Panc1 (cell line): ENCODE measurements at places on chromosomes 7 and 10. TPM values are rescaled to one million over a fixed set of nuclear protein-coding genes. Genes with fewer than 3 reads are reported as not detected.

DNA sequence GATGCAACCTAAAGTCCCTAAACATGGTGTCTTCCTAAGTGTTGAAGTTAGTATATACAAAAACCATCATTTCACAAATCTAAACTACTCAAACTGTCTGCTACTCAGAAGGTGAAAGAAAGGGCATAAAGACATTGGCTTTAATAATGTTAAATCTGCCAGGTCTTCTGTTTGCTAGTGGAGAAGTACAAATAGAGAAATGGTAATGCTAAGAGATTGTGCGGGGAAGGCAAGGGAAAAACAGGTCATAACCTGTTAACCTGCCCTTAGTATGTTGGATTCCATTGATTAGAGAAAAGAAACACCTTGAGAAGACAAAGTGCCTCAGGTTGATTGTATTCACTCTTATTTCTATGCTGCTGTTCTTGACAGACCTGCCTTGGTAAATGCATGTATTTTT lies 80.3 kb downstream of the CALD1 start:
- DNase-seq = no peak

- no peak for DNase-seq
Observed at GRCh38 chr10:110511734-110512449, 14.2 kb downstream of the DUSP5 start.

DNA sequence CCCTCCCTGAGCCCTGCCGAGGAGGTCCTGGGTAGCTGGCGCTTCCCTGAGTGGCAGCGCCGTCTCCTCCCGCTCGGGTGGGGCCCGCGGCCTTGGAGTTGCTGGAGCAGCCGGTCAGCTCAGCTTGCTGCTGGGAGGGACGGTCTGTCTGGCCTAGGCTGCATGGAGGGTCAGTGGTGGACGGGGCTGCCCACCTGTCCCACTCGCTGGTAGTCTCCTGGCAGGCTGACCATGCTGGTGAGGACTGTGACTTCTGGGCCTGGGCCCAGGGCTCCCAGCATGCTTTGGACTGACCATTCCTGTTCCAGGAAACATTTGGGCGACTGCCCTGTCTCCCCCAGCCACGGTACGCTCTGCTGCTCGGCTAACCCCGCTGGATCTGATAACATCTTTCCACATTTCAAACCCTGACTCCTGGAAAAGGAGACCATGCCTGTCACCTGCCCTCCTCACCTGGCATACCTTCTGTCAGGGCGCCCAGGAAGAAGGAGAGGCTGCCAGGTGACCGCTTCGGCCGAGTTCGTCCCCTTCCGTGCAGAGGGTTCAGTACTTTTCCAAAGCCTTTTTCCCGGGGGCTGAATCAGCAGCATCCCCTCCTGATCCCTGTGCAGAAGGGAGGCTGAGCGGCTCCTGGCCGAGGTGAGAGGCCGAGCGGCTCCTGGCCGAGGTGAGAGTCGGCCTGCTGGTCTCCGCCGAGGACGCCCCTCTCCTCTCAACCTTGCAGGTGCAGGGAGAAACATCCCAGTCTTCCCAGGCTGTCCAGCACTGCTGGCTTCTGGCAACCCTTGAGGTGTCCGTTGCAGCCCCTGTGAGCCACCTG lies 43.4 kb downstream of the FAM20C start:
- DNase-seq = no peak

HKDC1 gene
- total RNA-seq = 1.1 TPM

- no peak for DNase-seq
Observed at GRCh38 chr7:158469396-158470051, 118.1 kb downstream of the PTPRN2 start.

EPO gene
- total RNA-seq = not detected

TYSND1 gene
- total RNA-seq = 39.3 TPM

- peak; percentile 69 for DNase-seq
Observed at GRCh38 chr10:69874449-69874848, 72.7 kb downstream of the COL13A1 start.

GRCh38 chr10:99339077-99339476 lies 9.9 kb downstream of the CNNM1 start:
- no peak for DNase-seq

ARHGEF5 gene
- 37.1 TPM for total RNA-seq

ATP6V0A4 gene
- 0.15 TPM for total RNA-seq

DNA sequence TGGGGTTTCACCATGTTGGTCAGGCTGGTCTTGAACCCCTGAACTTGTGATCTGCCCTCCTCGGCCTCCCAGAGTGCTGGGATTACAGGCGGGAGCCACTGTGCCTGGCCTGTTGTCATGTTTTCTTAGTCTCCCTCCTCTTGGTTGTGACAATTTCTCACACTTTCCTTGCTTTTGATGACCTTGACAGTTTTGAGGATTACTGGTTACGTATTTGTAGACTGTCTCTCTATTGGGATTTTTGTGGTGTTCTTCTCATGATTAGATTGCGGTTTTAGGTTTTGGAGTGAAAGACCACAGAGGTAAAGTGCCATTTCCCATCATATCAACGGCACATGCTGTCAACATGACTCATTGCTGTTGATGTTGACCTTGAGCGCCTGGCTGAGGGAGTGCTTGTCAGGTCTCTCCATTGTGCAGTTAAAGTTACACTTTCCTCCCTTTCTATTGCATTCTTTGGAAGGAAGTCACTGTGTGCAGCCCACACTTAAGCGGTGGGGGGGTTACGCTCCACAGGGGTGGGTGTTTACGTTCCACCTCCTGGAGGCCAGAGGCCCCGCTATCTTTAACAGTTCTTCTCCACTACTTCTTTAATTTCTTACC lies 10.8 kb downstream of the NEURL1 start:
- no peak for DNase-seq

IFIT1B gene
- not detected for total RNA-seq

ADCYAP1R1 gene
- not detected for total RNA-seq

DNA sequence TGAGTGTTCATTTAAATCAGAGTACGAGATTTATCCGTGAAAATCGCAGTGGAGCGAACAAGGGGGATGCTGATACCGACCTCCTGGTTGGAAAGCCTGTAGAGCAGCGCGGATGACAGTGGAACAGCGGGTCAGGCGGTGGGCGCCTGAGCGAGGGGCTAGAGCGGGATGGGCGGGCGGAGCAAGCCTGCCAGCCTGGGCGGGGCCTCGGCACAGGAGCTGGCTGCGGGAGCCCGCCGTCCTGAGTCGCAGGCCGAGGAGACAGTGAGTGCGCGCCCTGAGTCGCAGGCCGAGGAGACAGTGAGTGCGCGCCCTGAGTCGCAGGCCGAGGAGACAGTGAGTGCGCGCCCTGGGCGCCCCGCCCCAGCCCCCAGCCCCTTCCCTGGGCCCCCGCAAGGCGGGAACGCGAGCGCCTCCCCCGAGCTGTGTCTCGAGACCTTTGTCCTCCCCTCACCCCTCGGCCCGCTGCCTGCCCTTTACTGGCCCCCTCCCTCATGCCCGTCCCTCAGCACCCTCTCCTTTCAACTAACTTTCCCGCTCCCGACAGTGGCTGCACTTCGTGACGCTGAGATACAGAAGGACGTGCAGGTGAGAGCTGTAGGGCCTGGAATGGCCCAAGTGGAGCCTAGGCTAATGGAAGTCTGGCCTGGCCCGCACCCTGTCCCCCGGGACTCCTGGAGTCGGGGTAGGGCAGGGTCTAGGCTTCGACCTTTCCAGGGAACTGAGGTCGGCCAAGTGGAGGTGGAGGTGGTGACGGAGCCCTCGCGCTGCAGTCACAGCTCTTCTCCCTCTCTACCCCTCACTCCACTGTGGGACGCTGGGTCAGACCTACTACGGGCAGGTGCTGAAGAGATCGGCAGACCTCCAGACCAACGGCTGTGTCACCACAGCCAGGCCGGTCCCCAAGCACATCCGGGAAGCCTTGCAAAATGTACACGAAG lies at the start of gene AS3MT:
TSS of gene AS3MT (plus strand) at position 213 of the 941 bp plus-strand sequence. CDS start at position 336, 123 bp downstream.
- no peak for DNase-seq

HYAL4 gene
- not detected for total RNA-seq

- no peak for DNase-seq
Observed at GRCh38 chr10:97157578-97158095, 28.1 kb downstream of the SLIT1 start.

DNA sequence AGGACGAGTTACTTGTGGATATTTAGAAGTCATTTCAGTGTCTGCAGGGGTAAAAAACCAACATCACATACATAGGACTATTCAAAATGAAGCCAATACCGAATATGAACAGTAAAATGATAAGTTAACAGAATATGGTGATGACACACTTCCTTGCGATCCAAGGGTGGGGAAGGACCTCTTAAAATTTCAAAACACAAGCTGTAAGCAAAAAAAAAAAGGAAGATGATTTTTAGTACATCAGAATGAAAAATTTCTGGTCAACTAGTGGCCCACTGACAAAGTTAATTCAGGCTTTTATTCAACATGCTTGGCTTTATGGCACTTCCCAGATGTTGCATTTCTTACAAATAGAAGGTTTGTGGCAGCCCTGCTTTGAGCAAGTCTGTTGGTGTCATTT lies 19.0 kb upstream of the GALNTL5 start:
- no peak for DNase-seq

DNA sequence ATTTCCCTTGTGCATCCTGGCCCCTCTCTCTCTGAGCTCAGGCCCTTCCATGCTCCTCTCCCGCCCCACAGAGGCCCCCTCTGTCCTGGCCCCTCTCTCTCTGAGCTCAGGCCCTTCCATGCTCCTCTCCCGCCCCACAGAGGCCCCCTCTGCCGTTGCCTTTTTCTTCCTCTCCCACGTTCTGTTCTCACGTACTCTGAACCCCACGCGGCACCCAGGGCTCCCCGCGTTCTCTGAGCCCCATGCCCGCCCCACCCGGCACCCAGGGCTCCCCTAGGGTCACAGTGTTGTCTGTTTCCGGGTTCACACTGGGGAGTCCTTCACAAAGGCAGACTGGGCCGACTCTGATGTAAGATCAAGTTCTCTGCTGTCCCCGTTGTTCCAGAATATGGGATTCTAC lies 336.8 kb downstream of the DNAJB6 start:
- DNase-seq = no peak

DNA sequence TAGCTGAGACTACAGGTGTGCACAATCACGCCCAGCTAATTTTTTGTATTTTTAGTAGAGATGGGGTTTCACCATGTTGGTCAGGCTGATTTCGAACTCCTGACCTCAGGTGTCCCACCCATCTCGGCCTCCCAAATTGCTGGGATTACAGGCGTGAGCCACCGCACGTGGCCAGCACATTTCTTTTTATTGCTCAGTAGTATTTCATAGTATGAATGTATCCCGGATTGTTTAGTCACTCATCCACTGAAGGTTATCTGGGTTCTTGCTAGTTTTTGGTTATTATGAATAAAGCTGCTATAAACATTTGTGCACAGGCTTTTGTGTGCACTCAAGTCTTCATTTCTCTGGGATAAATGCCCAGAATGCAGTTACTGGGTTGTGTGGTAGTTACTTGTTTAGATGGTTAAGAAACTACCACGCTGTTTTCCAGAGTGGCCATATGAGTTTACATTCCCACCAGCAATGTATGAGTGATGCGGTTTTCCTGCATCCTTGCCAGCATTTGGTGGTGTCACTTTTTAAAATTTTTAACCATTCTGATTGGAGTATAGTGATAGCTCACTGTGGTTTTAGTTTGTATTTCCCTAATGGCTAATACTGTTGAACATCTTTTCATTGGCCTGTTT lies 275.8 kb upstream of the LYZL1 start:
- DNase-seq = no peak

GDF2 gene
- total RNA-seq = not detected

DNA sequence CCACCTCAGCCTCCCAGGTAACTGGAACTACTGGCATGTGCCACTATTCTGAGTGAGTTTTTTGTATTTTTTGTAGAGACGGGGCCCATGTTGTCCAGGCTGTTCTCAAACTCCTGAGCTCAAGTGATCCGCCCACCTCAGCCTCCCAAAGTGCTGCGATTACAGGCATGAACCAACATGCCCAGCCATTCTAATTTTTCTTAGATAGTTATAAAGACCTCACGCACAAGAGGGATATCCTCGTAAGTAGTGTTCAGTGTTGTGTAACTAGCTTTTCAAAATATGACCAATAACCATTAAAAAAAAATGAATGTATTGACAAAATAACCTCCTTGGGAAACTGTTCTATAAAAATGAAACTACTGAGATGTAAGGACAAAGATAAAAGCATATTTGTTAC lies 90.5 kb upstream of the FERD3L start:
- no peak for DNase-seq

GNAT3 gene
- total RNA-seq = not detected

DNA sequence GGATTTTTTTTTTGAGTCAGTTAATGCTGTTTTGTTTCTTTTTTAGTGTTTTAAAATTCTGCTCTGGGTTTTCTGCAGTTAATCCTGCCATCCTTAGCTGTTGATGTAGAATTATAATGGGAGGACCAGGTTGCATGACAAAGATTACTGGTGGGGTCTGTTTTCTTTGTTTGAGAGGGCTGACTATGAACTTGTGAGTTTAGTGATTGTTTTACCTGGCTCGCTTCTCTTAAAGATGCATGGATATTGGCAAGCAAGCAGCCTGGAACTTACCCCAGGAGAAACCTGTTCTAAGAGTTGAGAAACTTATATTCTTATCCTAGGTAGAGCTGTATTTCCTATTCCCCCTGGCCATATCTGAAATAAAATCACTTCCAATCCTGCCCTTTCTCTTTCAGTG lies 727.8 kb downstream of the GRM8 start:
- no peak for DNase-seq

ABCB8 gene
- total RNA-seq = 49.8 TPM

WDR11 gene
- 59.3 TPM for total RNA-seq

DNA sequence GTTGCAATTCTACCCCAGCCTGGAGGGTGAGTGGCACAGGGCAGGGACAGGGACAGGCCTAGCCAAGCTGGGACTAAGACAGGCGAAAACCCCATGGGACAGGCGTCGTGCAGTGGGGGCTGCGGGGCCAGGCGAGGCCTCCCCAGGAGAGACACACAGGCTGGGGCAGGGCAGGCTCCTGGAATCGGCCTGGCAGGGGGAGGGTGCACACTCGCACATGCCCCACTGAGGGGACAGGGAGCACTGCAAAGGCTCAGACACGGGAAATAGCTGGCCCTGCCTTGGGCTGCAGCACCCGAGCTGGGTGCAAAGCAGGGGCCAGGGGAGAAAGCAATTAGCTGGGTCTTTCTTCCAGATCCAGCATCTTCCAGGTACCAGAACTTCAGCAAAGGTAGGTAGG lies 10.4 kb downstream of the LAT2 start:
- DNase-seq = no peak

SPACDR gene
- 1.5 TPM for total RNA-seq

DNA sequence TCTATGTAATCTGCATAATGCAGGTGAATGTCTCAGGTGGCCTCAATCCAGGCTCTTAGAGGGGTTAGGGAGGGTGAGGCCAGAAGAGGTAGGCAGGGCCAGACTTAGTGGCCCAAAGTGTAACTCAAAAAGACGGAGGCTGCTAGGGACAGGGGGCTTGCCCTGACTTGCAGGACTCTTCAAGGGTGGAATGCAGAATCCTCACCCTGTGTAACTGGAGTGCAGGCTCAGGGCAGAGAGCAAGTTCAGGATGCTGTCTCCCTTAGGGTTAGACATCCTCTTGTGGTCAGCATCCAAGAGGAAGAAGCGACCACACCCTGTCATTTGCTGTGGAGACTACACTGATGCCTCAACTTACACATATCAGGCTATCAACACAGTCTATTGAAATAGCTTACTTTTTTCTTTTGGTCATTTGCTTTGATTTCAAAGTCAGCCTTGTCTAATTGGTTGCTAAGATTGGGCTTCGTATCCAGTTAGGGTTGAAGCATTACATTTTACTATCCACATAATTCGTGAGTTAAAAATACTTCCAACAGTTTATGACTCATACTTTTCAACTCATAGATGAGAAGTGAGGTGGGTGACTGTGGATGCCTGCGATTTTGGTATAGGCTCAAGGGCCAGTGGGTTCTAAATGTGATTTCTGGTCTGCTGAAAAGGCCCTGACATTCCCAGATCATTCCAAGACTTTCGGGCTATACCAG lies 563.6 kb downstream of the SUGCT start:
- DNase-seq = no peak
